ENCODE measurements at places on chromosomes 3 and 15.

GRCh38 chr3:61688307-61688984, 127.1 kb downstream of the PTPRG start:
- no peak for DNase-seq

GRCh38 chr3:124607163-124607562, 123.1 kb upstream of the UMPS start:
- no peak for DNase-seq

DNA sequence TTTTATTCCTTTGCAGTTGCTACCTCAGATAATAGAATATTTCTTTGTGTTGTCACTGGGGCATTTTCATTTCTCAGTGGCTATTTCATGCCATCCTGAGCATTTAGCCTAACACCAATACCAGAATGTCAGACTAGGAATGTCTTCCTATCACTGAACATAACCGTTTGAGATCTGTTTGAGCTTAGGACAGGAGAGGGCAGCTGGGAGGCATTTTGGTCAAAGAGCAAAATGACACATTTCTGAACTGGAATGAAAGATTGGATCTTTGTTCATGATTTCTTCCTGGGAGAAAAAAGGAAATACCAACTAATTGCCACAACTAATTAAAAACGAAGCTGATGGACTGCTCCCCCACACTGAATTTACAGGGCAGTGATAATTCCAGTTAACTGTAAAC, 921.3 kb upstream of the NR2F2 start:
- no peak for DNase-seq

DNA sequence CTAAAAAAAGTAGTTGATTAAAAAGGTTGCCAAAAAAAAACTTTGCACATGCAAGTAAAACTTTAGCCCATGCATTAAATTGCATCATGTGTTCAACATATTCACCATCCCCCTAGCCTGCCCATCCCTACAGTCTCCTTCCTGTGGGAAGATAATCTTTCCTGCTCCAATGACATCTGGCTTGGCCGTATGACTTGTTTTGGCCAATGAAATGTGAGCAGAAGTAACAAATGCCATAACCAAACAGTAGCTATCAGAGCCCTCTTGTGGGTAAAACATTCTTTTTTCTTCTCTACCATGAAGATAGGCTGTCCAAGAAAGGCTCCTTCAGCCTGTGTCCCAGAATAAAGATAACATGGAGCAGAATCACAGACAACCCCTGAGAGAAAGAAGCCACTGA, 15.3 kb downstream of the ERC2 start:
- no peak for DNase-seq

DNA sequence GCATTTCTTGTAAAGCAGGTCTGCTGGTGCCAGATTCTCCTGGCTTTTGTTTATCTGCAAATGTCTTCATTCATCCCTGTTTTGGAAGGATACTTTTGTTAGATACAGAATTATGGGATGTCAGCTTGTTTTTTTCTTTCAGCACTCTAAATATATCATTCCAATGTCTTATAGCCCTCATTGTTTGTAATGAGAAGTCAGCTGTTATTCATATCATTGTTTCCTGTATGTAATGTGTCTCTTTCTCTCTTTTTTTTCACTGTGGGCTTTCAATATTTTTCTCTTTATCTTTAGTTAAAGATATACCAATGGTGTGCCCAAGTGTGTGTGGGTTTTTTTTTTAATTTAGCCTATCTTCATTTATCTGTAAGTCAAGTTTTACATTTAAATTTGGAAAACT, 65.6 kb upstream of the DCP1A start:
- no peak for DNase-seq

DNA sequence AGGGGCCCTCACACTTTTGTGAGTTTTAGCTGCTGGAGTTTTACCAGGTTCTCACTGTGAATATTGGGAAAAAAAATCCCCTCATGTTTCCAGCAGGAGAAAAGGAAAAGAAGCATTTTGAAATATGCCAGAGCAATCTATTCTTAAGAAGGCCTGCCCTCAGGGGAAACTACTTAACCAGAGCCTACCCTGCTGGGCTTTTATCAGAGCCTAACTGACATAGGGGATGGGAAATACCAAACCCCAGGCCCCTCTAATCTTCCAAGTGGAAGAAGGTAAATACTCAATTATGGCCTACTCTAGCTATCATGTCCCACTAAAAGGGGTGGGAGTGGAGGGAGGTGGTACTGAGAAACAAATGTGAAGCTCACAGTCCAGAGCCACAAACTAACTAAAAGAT, 68.7 kb upstream of the NMNAT3 start:
- no peak for DNase-seq
